NCI-H2029 treated with DMSO at 0.1 percent for 48 hours (cell line): ENCODE measurements at places on chromosomes 16 and 17.

DNA sequence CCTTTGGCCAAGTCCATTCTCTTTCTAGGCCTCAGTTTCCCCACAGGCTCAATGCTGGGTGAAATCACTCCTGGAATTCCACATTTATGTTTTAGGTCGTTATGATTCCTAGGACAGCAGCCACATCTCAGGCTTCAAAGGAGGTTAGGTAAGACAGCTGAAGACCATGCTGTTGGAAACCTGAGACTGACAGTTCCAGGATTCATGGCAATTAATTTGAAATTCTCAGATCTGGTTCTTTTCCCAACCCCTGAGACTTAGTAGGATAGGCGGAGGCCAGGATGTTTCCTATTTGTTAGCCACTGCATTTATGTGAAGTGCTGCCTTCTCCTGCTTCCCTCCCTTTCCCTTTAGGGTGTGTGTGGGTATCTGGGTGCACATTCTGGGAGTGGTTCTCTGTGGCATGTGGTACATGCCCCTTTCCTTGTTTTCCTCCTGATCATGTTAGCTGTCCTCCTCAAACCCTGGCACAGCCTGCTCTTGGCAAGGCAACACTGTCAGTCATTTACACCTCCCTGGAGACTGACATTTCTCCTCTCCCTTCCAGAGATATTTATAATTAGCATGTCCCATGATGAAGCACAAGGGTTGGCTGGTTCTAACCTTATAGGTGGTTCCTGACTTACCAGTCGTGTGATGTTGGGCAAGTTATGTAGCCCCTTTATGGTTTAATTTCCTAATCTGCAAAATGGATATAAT is 91.4 kb upstream of the SALL1 start:
- DNase-seq = no peak

DNA sequence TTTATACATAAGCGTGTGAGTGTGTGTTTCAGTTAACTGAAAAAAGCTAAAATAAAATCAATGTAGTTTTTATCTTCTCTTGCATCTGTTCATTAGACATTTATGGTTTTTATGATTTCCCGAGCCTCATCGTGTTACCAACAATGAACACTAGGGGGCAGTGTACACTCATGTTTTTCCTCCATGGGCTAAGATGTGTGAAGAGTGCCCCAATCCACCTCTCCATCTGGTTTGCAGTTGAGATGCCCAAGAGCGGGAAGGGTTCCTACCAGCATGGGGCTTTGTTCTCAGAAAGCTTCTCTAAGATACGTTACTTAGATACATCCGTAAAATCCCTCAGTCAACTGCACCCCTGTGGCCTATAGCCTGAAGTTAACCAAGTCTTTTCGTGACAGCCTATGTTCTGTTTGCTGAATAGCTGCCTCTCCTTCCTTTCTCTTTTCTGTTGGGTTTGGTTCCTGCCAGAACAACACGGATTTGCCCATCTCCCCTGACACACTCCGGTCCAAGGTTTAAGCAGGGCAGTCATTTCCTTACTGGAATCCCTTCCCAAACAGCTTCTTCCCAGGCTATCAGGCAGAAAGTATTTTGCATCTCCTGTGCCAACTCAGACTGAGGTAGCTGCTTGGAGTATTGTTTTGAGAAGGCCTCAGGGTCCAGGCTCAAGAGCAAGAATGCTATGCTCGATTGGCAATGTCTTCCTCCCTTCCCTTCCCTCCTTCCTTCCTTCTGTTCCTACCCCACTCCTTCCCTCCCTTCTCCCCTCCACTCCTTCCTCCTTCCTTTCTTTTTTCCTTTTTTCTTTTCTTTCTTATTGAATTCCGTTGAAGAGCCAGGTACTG is 12.9 kb upstream of the ELAC2 start:
- DNase-seq = peak; percentile 25

- no peak for DNase-seq
These were observed 805 bp upstream of the C16orf95 start for GRCh38 chr16:87317750-87318644.

GRCh38 chr17:37725601-37726146 is 19.2 kb downstream of the HNF1B start:
- DNase-seq = no peak

DNA sequence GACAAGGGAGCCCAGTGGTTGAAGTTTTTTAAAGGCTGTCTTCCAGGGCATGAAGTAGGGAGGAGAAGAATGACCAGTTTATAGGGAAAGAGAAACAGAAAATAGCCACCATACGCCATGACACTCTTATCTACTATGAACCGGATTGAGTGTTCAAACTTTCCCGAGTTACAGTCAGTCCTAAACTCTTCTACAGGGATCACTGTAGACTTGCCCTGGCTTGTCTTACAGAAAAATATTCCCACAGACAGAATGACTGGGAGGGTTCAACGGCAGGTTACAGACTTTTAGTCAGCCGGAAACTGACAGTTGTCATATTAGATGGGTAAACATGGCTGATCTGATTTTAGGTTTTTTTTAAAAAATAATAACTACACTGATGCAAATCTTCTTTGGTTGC is 662.5 kb upstream of the SOX9 start:
- DNase-seq = no peak

GRCh38 chr17:65102235-65102634 is 34.9 kb upstream of the RGS9 start:
- DNase-seq = no peak

DNA sequence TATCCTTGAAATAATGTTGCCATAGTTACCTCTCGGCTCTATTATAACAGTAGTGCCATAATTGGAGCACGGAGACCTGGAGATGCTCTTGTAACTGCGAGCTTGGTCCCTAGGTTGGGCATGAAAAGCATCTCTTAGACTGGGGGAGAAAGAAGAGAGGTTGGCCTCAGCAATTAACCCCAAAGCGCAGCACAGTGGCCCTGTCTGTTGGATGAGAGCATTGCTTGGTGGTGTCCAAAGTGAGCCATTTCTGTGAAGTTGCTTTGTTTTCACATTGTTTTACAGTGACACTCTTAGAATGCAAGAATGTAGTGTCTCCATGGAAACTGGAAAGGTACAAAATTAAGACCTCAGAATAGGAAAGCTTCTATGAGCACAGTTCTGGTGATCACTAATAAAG is 660.7 kb upstream of the EEF2KMT start:
- DNase-seq = no peak

DNA sequence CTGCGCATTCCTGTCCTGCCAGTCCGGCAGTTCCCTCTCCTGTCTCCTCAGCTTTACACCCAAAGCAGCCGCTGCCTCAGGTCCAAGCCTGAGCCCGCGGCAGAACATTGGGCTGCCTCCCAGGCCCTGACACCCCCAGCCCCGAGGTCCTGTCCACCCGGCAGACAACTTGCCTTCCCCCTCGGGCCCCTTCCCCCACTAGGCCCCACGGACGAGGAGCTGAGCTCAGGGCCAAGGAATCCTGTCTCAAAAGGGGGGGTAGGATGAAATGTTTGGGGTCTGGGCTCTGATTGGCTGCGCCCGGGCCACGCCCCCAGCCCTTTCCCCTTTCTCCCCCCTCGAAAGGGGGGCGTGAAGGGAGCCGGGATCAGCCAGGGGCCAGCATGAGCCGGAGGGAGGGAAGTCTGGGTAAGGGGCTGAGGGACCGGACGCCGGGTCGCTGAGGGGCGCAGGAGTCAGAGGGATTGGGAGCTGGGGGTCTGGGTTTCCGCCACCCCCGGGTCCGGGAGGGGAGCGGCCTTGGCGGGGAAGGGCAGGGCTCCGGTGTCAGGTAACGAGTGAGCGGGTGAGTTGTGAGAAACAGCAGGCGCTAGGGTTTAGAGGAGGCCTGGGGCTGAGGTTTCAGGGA is at the start of gene CTF1:
CTF1 (plus strand) TSS at position 354 of the 628 bp plus-strand sequence; CDS start at position 384, 30 bp downstream.
- peak; percentile 34 for DNase-seq

DNA sequence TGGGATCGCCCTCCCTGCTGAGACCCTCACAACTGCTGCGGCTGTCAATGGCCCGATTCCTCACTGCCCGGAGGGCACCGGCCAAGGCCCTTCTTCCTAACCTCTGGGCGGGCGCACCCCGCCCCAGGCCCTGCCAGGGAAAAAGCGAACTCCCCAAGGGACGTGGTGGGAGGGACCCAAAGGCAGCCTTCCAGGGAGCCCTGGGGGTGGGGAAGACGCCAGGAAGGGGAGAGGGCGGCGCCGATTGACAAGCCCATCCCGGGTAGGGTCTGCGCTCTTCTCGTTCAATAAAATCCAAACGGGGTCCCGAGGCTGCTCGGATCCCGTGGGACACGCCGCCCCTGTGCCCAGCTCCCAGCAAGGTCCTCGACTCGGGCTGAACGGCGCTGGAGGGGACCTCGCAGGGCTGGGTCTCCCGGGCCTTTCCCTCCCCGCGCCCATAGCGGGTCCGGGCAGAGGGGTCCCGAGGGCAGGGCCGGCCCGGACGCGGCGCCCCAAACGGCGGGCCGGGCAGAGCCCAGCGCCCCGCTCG is 416 bp downstream of the KIFC3 start:
- DNase-seq = no peak

DNA sequence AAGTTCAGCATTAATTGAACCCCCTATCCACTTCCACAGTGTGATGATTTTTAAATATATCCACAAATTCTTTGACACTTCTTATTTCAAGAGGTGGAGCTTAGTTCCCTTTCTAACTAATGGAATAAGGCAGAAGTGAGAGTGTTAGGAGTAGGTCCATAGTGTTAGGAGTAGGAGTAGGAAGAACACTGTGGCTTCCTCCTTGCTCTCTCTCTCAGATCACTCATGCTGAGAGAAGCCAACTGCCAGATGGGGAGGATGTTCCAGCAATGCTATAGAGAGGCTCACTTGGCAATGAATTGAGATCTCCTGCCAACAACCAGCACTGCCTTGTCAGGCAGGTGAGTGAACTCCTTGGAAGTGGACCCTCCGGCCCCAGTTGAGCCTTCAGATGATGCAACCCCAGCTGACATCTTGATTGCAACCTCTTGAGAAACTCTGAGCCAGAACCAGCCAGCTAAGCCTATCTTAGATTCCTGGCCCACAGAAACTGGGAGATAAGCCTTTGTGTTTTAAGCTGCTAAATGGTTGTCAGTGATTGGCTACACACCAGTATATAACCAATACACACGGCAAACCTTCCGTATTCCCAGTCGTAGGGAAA is 44.3 kb downstream of the SPECC1 start:
- no peak for DNase-seq

DNA sequence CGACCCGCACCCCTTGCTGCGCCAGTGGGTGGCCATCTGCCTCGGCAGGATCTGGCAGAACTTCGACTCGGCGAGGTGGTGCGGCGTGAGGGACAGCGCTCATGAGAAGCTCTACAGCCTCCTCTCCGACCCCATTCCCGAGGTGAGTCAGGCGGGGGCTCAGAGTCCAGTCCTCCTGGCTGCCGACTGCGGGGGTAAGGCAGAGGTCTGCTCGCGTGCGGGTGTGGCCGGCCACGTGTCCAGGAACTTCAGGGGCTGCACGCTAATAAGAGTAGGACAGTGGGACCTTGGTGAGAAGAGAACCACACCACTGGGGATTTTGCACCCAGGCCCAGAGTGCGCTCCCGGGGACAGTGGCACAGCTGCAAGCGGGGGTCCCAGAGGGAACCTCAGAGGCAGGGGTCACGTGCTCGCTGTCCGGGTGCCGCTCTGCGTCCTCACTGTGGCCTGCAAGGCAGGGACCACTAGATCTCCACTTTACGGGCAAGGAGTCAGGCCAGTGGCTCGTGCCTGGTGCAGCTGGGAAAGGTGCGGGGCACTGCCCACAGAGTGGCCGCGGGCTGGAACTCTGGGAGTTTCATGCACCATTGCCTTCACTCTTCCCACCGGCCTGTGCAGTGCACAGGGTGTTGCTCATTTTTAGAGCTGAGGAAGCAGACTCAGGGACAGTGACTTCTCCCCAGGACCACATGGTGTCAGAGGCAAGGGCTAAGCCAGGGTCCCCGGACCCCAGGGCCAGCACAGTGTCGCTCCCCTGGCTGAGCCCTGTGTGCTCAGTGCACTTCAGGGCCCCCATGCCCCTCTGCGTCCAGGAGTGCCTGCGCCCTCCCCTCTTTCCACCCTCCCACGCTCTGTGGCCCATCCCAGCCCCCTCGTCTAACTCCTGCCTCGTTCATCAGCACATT is 107.6 kb upstream of the CHMP6 start:
- DNase-seq = no peak

- no peak for DNase-seq
These were observed 1.0 kb upstream of the GLG1 start for GRCh38 chr16:74607962-74608356.

- DNase-seq = no peak
These were observed 6.8 kb downstream of the PCTP start for GRCh38 chr17:55757659-55758058.

- DNase-seq = no peak
These were observed 111.8 kb downstream of the IRX3 start for GRCh38 chr16:54174750-54175149.

- DNase-seq = no peak
These were observed 8.5 kb downstream of the NR1D1 start for GRCh38 chr17:40091691-40092397.

DNA sequence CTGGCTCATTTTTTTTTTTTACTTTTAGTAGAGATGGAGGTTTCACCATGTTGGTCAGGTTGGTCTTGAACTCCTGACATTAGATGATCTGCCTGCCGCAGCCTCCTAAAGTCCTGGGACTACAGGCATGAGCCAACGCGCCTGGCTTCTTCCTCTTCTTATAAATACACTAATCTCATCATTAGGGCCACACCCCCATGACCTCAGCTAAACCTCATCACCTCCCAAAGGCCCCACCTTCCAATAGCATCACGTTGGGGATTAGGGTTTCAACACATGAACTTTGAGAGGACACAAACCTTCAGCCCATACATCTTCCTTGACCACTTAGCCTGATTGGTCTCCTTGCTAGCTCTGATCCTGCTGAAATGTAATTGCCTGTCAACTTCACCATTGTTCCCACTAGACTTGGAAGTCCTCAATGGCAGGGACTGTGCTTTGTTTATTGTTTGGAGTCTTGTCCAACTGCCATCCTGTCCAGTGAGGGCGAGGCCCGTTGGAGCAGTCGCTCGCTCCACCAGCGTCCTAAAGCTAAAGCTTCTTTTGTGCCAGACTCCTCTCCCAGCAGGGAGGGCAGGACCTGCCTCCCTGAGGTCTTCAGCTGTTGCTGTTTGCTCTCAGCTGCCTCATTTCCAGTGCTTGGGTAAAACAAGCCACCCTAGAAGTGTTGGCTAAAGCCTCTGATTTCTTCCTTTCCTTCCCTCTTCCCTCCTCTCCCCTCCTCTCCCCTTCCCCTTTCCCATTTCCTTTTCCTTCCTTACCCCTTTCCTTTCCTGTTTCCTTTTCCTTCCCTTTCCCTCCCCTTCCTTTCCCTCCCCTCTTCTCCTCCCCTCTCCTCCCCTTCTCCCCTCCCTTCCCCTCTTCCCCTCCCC is 85.3 kb downstream of the HAPSTR1 start:
- DNase-seq = no peak

DNA sequence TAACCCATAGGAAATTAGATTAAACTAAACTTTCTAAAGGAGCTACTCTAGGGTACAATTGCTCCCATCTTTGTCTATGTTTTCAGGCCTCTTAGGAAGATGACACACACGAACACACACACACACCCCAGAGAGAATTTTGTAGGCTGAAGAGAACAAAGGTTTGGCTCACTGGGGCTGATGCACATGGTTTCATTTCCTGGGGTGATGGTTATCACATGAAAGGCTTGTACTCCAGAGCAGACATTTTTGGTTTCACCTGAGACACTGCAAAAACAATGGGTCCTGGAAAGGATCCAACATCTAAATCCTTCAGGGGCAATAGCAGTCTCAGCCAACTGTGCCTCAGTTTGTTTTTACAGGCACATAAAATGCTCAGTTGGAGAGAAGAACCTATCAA is 62.8 kb downstream of the GRB7 start:
- peak; percentile 18 for DNase-seq
